ENCODE measurements at places on chromosomes 4 and X.

DNA sequence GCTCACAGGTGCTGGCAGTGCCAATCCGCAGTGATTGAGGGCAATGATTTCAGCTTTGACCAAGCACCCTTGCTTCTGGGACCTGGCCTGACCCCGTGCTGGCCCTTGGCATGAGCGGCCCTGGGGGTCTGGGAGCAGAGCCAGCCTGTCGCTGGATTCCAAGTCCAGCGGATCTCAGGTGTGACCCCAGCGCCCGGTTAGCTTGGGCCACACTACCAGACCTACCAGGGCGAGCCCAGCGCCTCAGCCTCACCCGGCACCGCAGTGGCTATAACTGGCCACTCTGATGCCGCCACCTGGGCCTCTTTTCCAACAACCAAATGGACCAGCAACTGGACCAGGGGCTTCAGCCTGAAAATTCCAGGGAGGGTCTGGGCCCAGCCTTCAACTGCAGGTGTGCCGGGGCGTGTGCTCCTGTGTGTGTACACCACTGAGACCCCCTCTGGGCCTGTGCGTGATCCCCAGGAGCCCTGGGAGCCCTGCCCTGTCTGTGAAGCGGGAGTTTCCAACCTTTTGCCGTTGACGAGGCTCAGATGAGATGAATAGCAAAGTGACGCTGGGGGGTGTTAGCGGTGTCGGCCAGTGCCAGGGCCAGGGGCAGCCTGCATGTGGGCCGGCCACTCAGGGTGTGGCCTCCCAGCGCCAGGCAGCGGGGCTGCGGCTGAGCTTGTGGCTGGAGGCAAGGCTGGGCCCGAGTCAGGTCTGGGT lies 658 bp downstream of the SH3TC1 start:
- DNase-seq = no peak

DNA sequence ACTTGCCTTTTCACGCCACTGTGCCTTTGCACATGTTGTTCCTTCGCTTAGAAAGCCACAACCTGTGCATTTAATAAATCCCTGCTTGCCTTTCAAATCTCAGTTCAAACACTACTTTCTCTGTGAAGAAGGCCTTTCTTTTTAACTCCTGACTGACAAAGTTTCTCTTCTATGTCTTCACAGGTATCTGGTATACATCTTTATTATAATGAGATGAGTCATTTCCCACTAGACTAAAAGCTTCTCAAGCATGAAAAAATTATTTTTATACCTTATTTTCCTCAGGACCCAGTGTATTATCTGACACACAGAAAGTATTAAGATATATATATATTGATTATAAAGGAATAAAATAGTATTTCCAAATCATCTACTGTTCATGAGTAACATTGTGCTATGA lies 189.9 kb downstream of the TBCK start:
- DNase-seq = no peak

DNA sequence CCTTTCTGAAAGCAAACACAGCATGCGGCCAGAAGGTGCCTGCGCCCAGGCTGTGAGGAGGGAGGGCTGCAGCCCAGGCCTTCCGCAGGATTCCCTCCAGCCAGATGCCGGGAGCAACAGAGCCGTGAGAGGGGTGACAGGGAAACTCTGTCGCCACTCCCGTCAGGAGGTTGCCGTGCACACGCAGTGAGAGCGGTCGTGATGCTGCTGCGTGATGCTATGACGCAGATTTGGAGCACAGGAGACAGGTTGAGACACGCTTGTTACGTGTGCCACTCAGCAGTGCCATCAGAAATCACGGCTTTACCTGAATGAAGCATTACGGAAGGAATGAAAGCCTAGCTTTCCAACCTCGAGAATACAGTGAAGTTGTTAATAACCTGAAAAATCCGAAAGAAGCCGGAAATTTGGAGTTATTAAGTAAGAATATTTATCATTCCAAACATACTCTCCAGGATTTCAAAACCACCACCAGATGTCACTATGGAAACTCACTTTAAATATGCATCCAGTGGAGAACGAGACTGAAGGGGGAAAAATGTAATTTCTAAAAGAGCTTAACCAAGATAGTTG lies 54.4 kb downstream of the FAT1 start:
- DNase-seq = no peak

GRCh38 chr4:26152056-26152455 lies 168.8 kb upstream of the RBPJ start:
- DNase-seq = no peak

GRCh38 chr4:174613979-174614378 lies 91.7 kb upstream of the HPGD start:
- DNase-seq = no peak

DNA sequence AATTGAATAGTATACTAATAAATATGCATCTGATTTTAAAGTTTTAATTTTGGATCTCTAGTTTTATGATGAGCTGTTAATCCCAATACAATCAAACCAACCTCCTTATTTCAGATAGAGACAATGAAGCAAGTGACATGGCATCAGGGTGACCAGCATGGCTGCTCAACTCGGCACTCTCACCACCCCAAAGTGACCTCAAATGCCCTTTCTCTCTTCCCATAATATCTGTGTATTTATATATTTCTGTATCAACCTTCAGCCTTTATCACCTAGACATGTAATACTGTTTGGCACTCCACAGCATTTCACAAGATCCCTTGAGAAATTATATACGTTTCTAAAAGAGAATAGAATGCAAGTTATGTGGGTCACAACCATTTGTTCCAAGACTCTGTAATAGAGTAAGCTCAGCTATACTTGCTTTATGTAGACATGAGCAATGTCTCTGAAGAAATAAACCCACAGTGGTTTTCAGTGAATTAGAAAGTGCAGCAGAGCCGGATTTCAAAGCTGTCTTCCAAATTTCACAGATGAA lies 1623.2 kb upstream of the PABPC4L start:
- DNase-seq = no peak

- no peak for DNase-seq
Observed at GRCh38 chr4:142544039-142544438, 302.1 kb downstream of the INPP4B start.

Data from iPS DF 6.9 (cell line).